ENCODE measurements at places on chromosomes 12 and 14.

DNA sequence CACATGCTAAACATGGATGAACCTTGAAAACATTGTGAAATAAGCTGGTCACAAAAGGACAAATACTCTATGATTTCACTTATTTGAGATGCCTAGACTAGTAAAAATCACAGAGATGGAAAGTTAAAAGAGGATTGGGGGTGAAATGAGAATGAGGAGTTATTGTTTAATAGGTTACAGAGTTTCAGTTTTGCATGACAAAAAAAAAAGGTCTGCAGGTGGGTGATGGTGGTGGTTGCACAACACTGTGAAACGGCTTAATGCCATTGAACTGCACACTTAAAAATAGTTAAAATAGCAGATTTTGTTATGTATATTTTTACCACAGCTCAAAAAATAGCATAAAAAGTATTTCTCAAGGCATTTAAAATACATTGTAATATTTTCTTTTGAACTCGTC is 151.9 kb upstream of the NRXN3 start:
- DNase-seq = no peak

- no peak for DNase-seq
Observed at GRCh38 chr14:100470523-100470897, 116.7 kb downstream of the BEGAIN start.

GRCh38 chr14:76653875-76654572 is 107.2 kb upstream of the VASH1 start:
- no peak for DNase-seq

DNA sequence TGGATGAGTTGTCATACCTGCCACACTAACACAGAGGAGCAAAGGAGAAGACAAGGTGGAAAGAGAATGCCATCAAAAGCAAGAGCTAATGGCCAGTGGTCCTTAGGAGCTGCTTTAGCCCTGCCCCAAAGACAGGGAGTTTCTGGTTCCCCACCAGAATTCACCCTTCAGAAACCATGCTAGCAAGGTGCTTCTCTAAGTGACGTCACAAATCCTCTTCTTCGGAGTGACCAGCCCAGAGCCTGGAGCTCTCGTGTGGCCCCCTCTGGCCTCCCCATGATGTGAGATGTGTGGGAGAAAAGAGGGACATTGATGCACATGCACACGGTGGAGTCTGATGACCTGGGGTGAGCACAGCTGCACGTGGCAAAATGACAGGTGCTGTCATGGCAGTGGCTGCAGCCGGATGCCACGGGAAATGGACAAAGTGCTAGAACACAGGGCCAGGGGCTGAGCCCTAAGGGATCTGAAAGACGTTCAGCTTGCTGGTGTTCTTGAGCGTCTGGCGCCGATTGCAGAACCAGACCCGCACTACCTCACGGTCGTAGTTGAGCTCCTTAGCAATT is 16.9 kb upstream of the TFCP2 start:
- DNase-seq = no peak

DNA sequence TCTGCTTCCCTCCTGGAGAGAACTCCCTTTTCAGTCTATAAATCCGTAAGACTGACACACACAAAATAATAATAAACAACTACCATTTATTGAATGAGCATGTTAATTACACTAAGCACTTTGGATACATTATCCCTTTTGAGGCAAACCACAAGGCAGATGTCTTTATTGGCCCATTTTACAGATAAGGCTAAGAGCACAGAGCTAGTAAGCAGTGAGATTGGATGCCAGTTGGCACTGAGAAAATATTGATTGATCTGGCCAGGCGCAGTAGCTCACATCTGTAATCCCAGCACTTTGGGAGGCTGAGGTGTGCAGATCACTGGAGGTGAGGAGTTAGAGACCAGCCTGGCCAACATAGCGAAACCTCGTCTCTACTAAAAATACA is 21.9 kb upstream of the RBM19 start:
- no peak for DNase-seq
